ENCODE measurements at places on chromosomes 7 and 10.

DNA sequence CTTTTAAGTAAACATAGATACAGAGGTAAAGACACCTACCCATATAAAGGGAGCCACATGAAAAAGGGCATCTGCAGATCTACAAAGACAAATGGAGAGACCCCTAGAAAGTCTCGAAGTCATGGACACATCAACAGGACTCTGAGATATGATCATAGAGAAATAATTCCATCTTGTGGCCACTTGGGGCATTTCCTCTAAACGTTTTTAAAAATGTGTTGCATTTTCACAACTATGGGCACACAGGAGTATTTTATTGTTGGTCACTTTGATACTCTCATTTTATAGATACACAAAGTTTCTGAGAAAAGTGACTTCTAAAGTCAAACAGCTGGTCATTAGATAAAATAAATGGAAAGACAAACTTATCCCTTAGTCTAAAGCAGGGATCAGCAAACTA is 87.1 kb downstream of the CRTAC1 start:
- DNase-seq: no peak

- DNase-seq: no peak
These were observed 171.4 kb downstream of the DKK1 start for GRCh38 chr10:52485462-52485861.

- no peak for DNase-seq
These were observed 265.3 kb downstream of the HDAC9 start for GRCh38 chr7:18760631-18761445.

DNA sequence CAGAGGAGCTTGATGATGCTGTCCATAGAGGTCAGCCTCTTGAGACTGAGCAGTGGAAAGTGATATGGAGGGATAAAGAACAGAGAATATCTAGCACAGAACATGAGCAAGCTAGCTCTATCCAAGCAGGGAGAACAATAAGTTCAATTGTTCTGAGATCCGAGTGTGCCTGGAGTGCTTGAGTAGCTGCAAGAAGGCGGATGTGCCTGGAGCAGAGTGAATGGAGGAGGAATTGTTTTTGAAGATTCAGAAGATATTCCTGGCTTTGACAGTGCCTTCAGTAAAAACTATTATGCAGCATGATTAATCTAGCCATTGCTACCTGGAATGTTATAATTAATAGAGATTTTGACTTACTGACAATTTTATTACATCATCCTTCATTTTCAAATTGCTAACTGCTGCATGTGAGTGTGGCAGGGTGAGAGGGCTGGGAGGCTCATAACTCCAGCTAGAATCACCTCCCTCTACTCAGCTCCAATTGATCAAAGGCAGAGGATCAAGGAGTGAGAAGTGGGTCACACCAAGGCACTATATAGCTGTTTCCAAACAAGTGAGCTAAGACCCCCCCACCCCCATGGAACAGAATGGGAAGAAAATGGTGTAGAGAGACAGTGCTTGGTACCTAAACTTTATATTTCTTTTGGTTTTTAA is 302.8 kb downstream of the ADRA2A start:
- no peak for DNase-seq
